ENCODE measurements at places on chromosomes 6 and 20.

GRCh38 chr6:158009935-158010585, 28.4 kb downstream of the SYNJ2 start:
- DNase-seq: no peak

- no peak for DNase-seq
These were observed 290.3 kb downstream of the UBE3D start for GRCh38 chr6:82775361-82775760.

DNA sequence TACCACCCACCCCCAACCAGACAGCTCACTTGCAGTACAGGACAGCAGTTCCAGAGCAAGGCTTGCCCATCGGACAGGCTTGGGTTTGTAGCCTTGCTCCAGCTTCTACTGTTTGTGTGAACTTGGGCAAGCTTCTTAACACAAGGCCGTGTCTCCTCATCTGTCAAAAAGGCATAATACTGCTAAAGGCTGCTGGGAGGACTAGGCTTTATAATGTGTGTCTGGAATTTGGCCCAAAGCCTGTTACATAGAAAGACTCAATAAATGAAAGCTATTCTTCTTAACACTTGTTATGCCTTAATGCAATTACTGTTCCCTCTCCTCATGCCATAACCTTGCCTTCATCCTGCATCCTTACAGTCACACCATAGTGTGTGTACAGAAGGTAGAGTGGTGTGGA, 43.4 kb downstream of the LYRM4 start:
- no peak for DNase-seq

- DNase-seq: no peak
These were observed 31.2 kb upstream of the SPDEF start for GRCh38 chr6:34587325-34587724.

DNA sequence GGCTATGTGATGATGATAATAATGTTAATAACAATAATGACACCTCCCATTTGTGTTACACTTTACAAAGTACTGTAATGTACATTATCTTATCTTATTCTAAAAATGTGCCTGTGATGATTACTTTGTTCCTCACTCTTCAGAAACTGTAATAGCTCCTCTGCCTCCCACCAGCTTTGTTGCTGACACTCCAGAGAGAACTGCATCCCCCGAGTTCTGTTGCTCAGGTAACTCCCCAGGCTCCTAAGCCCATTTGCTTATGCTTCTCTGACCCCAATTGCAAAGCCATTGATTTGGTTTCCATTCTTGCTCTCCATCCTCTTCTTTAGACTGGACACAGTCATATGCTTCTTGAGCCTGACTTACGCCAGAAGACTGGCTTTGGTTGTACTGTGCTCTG, 319.7 kb downstream of the EPM2A start:
- DNase-seq: no peak

DNA sequence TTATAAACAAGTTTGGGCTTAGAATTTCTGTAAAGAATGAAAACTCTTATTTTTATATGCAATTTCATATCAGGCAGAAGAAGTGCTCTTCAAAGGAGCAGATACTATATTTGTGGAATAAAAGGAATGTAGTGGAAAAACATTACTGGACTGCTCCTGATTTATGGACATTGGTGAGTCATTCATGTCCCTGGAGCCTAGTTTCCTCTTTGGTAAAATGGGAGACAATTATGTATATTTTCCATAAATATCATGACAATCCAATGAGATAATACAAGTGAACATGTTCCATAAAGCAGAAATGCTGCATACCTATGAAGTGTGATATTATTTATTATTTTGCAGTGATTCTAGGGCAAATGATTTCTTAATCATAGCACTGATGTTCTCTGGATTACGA, 445.8 kb upstream of the CITED2 start:
- no peak for DNase-seq

DNA sequence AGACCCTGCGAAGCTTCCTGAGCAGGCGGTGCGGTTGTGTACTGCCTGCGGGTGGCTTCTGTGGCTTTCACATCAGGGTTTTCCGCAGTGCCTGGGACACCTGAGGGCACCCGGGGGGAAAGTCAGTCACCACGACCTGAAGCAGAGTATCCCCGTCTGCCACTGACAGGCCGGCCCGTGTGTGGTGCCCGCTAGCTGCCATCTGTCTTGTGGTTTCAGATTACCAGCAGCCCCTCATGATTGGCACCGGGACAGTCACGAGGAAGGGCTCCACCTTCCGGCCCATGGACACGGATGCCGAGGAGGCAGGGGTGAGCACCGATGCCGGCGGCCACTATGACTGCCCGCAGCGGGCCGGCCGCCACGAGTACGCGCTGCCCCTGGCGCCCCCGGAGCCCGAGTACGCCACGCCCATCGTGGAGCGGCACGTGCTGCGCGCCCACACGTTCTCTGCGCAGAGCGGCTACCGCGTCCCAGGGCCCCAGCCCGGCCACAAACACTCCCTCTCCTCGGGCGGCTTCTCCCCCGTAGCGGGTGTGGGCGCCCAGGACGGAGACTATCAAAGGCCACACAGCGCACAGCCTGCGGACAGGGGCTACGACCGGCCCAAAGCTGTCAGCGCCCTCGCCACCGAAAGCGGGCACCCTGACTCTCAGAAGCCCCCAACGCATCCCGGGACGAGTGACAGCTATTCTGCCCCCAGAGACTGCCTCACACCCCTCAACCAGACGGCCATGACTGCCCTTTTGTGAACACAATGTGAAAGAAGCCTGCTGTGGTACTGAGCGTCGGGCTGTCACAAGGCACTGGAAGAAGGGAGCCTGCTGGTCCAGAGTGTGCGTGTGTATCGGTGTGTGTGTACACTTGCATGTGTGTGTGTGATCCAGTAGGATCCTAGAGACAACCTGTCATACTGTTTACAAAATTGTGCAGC, 54.4 kb downstream of the GOPC start:
- no peak for DNase-seq

DNA sequence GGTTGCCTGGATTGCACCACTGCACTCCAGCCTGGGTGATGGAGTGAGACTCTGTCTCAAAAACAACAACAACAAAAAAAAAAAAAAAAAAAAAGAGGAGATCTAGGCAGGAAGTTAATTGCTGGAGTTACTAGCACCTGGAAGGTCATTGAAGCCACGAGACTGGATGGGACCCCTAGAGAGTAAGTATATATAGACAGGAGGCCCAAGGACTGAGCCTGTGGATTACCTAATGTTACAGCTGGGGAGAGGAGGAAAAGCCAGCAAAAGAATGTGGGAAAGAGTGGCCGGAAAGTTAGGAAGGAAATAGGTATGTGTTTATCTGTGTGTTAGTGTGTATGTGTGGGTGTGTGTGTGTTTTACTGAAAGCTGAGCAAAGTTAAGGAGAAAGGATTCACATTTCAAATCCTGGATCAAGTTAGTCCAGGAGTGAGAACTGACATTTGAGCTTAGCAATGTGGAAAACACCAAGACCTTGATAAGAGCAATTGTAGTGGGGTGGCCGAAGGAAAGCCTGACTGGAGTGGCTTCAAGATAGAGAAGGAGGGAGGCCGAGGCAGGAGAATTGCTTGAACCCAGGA, 38.4 kb downstream of the ANKRD6 start:
- DNase-seq: no peak

- DNase-seq: no peak
These were observed 20.1 kb downstream of the C6orf163 start for GRCh38 chr6:87364602-87365252.

- no peak for DNase-seq
These were observed 66.0 kb upstream of the ADGRG6 start for GRCh38 chr6:142235791-142236190.

DNA sequence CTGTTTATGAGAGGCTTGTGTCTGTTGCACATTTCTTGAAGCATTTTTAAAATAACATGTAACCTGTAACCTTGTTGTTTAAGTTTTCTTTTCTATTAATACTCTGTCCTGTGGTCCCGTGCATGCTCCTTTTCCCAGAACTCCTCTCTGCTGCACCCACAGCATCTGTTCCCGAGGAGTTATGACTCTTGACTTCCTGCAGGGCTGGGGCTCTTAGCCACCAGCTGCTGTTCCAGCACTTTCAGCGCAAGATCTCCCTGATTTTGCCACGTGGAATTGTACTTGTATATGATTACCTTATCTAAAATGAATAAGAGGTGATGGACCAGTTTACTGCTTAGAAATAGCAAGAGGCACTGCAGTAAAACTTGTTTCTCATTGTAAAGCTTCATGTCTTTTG, 150.6 kb downstream of the QKI start:
- DNase-seq: no peak

DNA sequence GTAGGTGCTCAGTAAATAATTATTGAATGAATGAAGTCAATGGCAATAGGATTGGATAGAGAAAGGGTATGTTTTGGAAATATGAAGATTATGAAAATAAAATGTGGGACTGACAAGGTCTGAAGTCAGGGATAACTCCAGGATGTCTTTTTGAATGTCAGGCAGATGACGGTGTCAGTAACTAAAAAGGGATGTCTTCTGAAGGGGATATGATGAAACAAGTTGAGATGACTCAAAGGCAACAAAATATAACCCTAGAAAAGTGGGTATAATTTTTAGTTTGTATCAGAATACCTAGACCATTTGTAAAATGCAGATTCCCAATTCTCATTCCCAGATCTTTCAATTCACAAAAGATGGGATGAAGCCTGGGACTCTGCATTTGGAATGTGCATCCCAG, 257.3 kb upstream of the SGK1 start:
- DNase-seq: no peak

- DNase-seq: no peak
These were observed 148.1 kb downstream of the ZFAND3 start for GRCh38 chr6:37967651-37968050.

DNA sequence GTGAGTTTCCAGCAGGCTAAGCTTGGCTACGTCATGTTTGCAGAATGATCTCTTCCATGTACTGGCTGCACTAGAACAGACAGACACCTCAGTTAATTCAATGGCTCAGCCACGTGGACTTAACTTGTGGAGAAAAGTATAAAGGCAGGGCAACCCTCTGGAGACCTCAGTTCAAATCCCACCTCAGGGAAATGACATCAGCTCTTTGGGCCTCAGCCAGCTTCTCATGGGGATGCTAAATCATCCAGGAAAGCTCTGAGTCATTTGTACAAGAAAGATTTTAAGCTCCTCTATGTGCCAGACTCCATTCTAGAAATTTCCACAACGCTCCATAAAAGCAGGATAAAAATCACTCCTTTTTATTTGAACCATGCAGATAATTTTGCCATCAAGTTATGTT, 128.5 kb upstream of the SALL4 start:
- DNase-seq: no peak

- no peak for DNase-seq
These were observed 25.3 kb upstream of the TRAF3IP2 start for GRCh38 chr6:111631018-111631417.

GRCh38 chr6:46626228-46626909, 26.2 kb downstream of the CYP39A1 start:
- peak; percentile 33 for DNase-seq

DNA sequence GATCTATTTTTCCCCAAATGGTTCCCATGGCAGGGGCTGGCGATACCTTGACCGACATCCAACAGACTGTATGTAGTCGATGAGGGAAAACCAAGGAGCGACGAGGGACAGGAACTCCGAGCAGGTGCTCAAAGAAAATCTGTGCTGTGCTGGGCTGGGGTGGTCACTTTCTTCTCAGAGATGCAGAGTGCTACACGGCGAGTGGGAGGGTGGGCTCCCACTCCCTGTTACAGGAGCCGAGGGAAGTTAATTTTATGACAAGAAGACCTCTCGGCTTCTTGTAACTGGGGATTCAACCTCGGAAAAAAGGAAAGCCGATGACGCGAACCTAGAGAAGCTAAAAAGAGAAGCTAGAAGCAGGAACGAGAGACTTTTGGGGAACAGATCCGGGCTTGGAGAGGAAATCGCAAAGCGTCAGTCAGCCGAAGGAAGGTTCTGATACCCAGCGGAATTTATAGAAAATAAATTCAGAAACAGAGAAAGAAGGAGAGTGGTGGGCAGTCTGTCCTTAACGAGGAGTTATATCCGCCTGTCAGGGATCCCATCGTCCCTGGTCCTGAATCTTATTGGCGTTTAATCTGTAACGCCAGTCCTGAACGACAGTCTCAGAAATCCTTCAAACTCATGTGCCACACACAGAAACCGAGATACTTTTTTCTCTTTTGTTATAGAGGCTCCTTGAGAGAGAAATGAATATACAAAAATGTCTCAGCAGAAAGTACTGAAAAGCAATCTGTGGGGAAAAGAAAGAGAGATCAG, 84.6 kb upstream of the ZNF322 start:
- DNase-seq: no peak

DNA sequence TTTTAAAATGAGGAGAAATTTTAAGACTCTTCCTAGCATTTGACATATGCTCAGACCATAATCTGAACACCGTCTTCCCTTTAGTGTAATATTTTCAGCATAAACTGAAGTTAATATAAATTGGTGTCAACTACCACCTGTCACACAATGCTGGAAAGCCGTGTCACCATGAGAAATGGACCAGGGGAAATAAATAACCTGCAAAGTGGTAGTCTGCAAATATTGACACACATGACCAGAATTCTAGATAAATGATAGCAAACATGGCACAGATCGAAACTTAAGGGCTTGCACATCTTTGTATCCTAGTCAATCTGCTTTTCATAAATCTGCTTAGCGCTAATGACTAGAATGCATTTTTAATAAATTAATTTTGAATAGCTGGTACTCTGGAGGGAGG, 191.9 kb downstream of the CD83 start:
- DNase-seq: peak; percentile 95

GRCh38 chr20:43893930-43894329, 20.7 kb upstream of the TOX2 start:
- DNase-seq: no peak

- DNase-seq: no peak
These were observed 111.0 kb upstream of the RALGAPA2 start for GRCh38 chr20:20823476-20823881.

DNA sequence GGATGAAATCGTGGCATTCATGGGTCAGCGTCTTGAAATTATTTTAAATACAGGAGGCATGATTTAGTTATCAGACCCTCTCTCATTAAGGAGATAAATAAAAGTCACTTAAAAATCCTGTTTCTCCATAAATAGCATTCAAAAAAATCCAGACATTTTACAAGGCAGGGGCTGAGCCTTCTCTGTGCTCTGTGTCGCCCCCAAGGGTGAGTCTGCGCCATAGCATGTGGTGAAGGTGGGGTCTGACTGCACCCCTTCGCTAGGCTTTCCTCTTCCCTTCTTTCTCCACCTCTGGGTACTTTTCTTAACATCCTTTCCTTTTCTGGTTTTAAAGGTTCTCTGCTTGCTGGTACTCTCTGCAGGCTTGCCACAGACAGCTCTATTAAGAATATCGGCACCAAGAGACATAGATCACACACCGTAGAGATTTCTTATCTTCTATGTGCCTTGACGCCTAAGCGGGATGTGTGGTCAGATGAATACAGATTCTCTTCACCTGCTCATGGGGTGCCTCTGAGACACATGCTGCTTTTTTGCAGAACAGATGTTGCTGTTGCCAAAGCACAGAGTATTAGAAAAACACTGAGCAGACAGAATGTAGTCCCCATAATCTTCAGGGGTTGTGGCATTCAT, 20.1 kb upstream of the FAM209A start:
- no peak for DNase-seq

DNA sequence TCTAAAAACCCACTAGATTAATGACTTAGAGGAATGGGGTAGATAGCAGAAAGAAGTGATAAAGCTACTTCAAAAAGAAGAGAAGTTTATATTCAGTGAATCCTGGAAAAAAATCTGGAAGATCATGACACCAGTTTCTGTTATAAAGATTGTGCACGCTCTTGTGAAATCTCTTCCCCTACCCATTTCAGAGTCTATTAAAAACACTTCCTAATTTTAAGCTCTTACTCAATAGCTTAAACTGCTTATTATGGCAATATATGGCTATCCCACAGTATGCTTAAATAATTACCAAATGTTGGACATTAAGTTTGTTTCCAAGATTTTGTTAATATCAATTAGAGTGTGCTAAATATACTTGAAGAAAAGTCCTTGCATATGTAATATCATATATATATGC, 585.3 kb upstream of the MAN1A1 start:
- no peak for DNase-seq
